B cell (primary cell): ENCODE measurements at places on chromosomes 13 and 19. TPM values are rescaled to one million over a fixed set of nuclear protein-coding genes. Genes with fewer than 3 reads are reported as not detected.

DNA sequence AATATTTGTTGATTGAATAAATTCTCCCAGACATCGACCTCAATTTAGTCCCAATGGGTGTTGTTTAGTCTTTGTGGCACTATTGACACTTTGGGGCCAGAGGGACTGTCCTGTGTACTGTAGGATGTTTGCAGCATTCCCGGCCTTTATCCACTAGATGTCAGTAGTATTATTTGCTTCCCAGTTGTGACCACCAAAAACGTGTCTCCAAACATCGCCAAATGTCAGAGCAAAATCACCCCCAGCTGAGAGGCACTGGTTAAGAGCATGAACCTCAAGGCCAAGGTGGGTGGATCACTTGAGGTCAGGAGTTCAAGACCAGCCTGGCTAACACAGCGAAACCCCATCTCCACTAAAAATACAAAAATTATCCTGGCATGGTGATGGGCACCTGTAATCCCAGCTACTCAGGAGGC is 15.4 kb downstream of the NLRP12 start:
- no peaks in the 10 kb centered on the region for H3K4me1 ChIP-seq
- no peak overlapping the region for H3K27ac ChIP-seq
- H3K4me3 ChIP-seq, result no peak overlapping the region
- DNase-seq, result no peak
- H3K27me3 ChIP-seq, result peaks cover 3% of the 10 kb centered on the region

Gene PGLYRP2
- total RNA-seq, result not detected in 2 replicates

Gene ZNF575
- 4.0 and 5.2 TPM in 2 replicates for total RNA-seq

Gene CD33
- total RNA-seq, result 0.49 TPM in 1 of 2 replicates, not detected in the other

- H3K27ac ChIP-seq, result no peak overlapping the region
- no peaks in the 10 kb centered on the region for H3K4me1 ChIP-seq
- no peak for DNase-seq
- H3K4me3 ChIP-seq, result no peak overlapping the region
- H3K36me3 ChIP-seq, result peaks cover 20% of the 10 kb centered on the region
- no peaks in the 10 kb centered on the region for H3K27me3 ChIP-seq
Observed at GRCh38 chr19:6271721-6272410, 7.9 kb downstream of the MLLT1 start.

GRCh38 chr13:109655206-109655600 is 131.2 kb downstream of the IRS2 start:
- no peak overlapping the region for H3K27ac ChIP-seq
- H3K4me1 ChIP-seq, result no peaks in the 10 kb centered on the region
- no peak for DNase-seq
- no peak overlapping the region for H3K4me3 ChIP-seq
- no peaks in the 10 kb centered on the region for H3K36me3 ChIP-seq

DNA sequence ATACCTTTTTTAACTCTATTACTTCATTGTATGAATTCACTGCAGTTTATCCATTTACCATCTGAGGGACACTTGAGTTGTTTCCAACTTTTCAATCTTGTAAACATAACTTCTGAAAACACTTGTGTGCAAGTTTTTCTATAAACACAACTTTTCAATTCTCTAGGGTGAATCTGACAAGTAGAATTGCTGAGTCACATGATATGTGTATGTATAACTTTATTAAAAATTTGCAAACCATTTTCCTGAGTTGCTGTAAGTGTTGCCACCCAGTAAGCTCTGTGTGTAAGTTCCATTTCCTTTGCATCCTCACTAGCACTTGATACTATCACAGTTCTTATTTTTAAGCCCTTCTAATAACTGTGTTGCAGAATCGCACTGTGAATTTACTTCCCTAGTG is 1415.6 kb upstream of the ATXN8OS start:
- H3K27me3 ChIP-seq, result no peaks in the 10 kb centered on the region
- no peak overlapping the region for H3K4me3 ChIP-seq
- no peaks in the 10 kb centered on the region for H3K4me1 ChIP-seq
- H3K36me3 ChIP-seq, result no peaks in the 10 kb centered on the region

DNA sequence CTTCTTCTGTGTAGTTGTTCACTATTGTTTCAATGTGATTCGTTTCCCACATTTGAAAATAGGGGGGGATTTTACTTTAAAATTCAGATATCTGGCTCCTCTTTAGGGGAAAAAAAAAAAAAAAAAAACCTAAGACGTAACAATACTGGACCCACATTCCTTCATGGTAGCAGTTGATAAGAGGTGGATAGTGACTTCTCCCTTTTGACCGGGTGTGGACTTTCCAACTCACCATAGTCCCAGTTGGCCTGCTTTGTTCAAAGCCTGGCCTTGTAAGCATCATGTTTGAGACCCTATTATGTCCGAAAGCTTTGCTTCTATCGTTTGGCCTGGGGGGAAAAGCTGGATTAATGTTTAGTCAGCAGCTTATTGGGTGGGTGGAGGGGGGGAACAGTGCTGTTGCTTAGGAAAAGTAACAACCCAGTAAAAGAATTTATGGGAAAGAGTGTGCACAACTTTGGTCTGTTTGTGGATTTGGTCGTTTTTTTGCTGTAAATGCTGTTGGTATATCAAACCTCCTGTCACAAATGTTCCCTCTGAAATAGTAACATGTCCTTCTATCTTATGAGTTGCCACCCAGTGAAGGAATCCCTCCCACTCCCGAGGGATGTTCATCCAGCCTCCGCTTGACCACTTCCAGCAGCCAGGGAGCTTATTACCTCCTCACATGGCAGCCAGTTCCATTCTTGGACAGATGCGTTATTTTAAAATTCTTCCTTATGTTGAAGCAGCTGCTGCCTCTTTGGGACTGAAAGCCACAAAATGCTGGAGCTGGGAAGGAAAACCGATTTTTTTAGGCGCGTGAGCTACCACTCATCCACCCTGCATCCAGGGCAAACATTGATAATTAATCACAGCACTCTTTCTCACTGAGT is 10.4 kb downstream of the SAMD4B start:
- no peak overlapping the region for H3K4me3 ChIP-seq

GRCh38 chr13:76148926-76149325 is 512.8 kb downstream of the LMO7 start:
- H3K27me3 ChIP-seq, result no peaks in the 10 kb centered on the region
- no peaks in the 10 kb centered on the region for H3K36me3 ChIP-seq
- no peaks in the 10 kb centered on the region for H3K4me1 ChIP-seq
- no peak overlapping the region for H3K27ac ChIP-seq
- DNase-seq, result no peak

GRCh38 chr13:94020426-94020825 is 459.1 kb downstream of the DCT start:
- DNase-seq, result no peak
- H3K27ac ChIP-seq, result no peak overlapping the region
- no peaks in the 10 kb centered on the region for H3K4me1 ChIP-seq
- H3K27me3 ChIP-seq, result no peaks in the 10 kb centered on the region

Gene FCAR
- total RNA-seq, result 0.34 TPM in 1 of 2 replicates, not detected in the other

Gene KIR2DL3
- total RNA-seq, result not detected in 2 replicates

DNA sequence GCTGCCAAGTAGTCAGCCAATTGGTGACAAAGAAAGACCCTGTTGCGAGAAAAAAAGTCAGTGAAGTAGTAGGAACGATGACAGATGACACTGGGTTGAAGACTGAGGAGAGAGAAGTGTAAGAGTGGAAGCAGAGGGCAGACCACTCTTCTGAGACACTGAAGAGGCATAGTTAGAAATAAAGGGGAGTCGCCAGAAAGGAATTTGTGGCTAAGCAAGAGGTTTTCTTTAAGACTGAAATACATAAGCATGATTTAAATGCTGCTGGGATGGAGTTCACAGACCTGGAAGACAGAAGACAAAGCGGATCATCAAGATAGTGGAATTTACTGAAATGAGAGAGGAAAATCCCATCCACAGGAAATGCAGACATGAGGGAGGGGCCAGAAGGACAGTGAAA is 56.2 kb upstream of the USPL1 start:
- no peak for DNase-seq
- no peaks in the 10 kb centered on the region for H3K27me3 ChIP-seq
- no peaks in the 10 kb centered on the region for H3K36me3 ChIP-seq
- no peak overlapping the region for H3K27ac ChIP-seq
- no peaks in the 10 kb centered on the region for H3K4me1 ChIP-seq

GRCh38 chr19:51698296-51698695 is 5.2 kb downstream of the SPACA6 start:
- no peak overlapping the region for H3K4me3 ChIP-seq
- H3K36me3 ChIP-seq, result no peaks in the 10 kb centered on the region
- no peak for DNase-seq

DNA sequence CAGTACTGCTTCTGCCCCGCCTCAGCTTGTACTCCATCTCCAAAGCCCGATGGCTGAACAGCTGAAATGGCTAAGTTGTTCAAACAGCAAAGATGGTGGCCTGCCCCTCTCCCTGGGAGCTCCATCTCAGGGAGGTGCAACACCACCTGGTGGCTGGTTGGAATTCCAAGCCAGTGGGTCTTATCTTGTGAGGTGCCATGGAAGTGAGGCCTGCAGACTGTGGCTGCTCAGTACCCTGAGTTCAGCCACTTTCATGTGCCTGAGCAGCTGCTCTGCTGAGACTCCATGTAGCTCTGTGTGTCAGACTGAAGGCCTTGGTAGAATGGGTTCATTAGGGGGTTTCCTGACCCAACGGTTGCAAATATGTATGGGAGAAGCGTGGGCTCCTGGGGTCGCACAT is 67.3 kb upstream of the SPRY2 start:
- peak; percentile 8 for DNase-seq
- H3K27ac ChIP-seq, result no peak overlapping the region
- H3K4me3 ChIP-seq, result no peak overlapping the region
- H3K27me3 ChIP-seq, result no peaks in the 10 kb centered on the region

Gene PAN3
- 117 and 119 TPM in 2 replicates for total RNA-seq

DNA sequence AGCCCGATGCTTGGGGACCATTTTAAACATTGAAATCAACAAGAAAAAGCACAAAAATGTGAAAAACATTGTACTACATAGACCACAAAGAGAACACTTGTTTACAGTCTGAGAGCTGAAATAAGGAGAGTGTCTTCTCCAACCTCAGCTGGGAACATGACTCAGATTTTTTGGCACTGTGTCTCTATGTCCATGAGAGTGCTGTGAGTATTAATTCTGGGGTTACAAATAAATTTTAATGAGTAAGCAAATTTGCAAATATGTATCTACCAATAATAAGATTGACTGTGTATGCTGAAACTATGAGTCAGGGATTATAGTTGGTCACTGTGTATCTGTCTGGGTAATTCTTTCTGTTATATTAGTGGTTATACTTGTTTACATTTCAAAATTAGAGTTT is 174.0 kb downstream of the DCT start:
- no peak for DNase-seq
- H3K4me3 ChIP-seq, result no peak overlapping the region
- no peaks in the 10 kb centered on the region for H3K36me3 ChIP-seq
- no peaks in the 10 kb centered on the region for H3K27me3 ChIP-seq
- H3K27ac ChIP-seq, result no peak overlapping the region

GRCh38 chr19:45110851-45111266 is 17.9 kb downstream of the PPP1R37 start:
- no peak for DNase-seq
- no peaks in the 10 kb centered on the region for H3K27me3 ChIP-seq
- no peaks in the 10 kb centered on the region for H3K36me3 ChIP-seq
- no peak overlapping the region for H3K27ac ChIP-seq

Gene PLK5
- total RNA-seq, result not detected in 2 replicates

Gene CYP2F1
- total RNA-seq, result not detected in 2 replicates

- H3K27ac ChIP-seq, result peak overlapping the region; percentile 100
- peak; percentile 54 for DNase-seq
- H3K4me1 ChIP-seq, result peaks cover 23% of the 10 kb centered on the region
- no peaks in the 10 kb centered on the region for H3K27me3 ChIP-seq
Observed at GRCh38 chr13:102597029-102597961, 509 bp downstream of the TPP2 start.

Gene ATP7B
- 0.80 and 0.91 TPM in 2 replicates for total RNA-seq

DNA sequence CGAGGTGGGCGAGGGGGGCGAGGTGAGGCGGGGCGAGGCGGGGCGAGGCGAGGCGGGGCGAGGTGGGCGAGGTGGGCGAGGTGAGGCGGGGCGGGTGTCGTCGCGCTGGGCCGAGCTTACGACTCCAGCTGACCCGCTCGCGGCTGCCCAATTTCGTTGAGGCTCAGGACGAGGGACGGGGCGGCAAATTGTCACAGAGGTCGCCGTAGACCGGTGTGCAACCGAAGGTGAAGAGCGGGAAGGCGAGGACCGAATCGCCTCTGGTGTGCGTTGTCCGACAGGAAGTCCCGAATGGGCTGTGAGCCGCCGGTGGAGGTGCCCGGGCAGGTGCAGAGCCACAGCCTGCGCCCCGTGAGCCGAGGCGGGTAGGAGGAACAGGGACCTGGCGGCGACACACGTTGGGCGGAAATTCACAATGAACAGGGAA is at the start of gene LACC1:
Gene LACC1, plus strand, starts transcription at position 150 of the 427 bp plus-strand sequence. CDS start 1,082 bp downstream, outside the sequence.
- no peaks in the 10 kb centered on the region for H3K36me3 ChIP-seq
- no peaks in the 10 kb centered on the region for H3K27me3 ChIP-seq
- peak within 1 kb of the TSS; percentile 76 for H3K27ac ChIP-seq
- H3K4me1 ChIP-seq, result peaks cover 20% of the 10 kb centered on the region
- peak within 1 kb of the TSS; percentile 76 for H3K4me3 ChIP-seq

DNA sequence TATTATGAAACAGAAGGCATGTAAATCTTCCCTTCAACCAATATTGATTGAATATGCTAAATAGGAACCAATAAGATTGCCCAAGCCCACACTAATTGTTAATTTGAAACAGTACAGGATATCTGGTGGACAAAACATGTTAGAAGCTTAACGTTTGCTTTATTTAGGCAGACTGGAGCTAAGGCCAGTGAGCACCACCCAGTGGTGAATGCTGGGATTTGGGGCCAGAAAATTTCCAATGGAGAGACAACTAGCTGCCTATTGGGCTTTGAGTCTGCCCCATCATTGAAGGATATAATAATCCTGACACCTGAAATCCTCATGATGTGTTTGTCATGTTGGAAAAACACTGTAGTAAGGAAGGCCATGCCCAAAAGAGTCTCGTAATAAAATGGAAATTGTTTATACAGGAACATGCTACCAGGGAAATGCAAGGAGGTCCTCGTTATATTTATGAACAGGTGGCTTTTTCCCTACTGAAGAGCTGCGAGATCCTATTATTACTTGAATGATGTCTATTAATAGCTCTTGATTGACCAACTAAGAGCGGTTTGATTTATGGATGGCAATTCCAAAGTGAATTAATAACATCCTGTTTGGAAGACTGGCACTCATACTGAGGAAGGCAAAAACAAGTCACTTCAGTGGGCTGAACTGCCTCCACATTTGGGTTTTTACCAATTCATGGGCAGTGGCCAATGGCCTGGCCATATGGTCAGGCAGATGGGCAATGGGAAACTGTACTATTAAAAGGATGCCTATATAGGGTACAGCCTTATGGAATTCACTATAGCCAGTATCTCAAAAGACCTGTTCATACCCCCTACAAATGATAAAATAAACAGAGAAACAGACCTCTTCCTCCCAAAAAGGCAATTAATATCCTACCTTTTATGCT is 8.7 kb downstream of the SIGLECL1 start:
- no peak overlapping the region for H3K27ac ChIP-seq
- no peaks in the 10 kb centered on the region for H3K36me3 ChIP-seq
- DNase-seq, result no peak

Gene DAND5
- total RNA-seq, result not detected in 2 replicates

Gene PSG4
- not detected in 2 replicates for total RNA-seq

DNA sequence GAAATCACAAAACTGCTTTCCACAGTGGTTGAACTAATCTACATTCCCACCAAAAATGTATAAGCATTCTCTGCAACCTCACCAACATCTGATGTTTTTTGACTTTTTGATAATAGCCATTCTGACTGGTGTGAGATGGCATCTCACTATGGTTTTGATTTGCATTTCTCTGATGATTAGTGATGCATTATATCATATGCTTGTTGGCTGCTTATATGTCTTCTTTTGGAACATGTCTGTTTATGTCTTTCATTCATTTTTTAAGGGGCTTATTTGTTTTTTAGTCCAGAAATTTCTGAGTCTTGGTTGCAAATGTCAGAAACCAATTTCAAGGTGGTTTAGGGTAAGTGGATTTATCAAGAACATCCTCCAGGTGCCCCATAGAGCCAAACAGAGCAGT is 484.8 kb upstream of the TSHZ3 start:
- no peak overlapping the region for H3K4me3 ChIP-seq
- no peaks in the 10 kb centered on the region for H3K4me1 ChIP-seq
- no peak for DNase-seq
- no peak overlapping the region for H3K27ac ChIP-seq
